ENCODE measurements at places on chromosomes 7 and 10.

DNA sequence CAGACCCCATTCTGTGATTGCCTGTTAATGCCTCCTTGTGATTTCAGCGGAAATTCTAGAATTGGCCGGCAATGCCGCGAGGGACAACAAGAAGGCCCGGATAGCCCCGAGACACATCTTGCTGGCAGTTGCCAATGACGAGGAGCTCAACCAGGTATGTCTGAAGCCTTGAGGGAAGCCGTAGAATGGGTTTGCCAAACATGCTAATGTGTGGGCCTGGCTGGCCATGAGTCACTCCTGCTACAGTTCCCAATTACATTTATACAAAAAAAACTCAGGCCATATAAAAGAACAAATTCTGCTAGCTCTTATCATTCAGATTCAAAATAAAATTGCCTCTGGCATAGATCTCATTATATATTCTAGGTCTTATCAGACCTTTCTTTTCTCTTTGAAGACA is 37.4 kb downstream of the MACROH2A2 start:
- DNase-seq: no peak

DNA sequence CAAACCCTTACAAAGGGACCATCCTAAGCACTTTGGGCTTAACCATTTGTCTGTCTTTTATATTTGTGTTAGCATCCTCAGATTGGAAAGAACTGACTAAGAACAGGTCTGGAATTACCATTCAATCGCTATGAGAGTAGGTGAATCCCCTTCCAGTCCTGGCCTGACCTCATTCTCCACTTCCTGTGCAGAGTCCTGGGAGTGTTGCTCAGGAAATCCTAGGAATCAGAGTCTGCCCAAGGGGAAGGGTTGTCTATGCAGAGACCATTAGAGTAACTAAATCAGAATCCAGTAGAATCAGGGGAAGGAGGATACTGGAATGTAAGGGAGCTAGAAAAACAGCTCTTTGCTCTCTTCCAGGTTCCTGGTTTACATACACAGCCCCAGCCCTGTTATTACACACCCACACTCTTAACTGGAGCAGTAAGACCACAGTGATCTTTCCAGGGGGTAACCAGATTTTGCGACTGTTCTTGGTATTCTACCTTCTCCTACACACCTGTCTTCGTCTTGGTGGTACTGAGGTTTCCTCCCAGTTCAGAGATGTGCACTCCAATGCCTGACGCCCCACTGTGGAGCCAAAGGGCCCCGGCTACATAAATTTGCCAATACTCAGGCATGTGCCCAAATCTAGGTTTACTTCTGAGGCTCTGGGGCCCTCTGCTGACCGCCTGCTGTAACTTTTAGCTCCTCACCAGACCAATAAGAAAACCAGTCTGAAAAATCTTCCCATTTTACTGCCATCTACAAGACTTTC is 103.7 kb downstream of the RNF216 start:
- no peak for DNase-seq

DNA sequence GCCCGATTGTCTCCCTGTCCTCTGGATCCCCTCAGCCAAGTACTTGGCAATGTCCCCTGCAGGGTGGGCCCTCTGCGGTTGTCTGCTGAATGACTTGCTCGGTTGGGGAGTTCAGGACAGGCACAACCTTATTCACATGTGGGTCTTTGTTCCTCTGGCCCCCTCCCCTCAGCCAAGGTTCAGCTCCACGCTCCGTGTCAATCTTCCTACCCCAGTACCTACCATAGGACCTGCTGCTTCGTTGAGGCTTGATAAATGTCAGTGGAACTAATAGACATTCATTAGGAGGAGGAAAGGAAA is 7.1 kb downstream of the CPA5 start:
- no peak for DNase-seq

DNA sequence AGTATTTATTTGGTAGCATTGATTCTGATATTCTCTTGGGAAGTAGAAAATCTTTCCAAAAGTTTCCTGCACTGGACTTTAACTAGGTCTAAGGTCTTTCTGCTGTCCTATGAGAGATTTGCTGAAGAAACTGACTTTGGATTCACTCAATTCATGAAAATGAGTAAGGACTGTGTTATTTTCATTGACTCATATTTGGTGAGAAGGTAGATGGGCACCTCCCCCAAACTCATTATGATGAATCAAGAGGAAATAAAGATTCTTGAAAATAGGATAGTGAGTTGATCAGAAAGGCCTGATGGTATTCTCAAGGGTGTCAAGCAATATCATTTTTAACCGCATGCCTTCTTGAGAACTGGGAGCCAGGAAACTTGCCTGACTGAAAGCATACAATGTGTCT is 110.3 kb downstream of the RNF133 start:
- DNase-seq: peak; percentile 15

DNA sequence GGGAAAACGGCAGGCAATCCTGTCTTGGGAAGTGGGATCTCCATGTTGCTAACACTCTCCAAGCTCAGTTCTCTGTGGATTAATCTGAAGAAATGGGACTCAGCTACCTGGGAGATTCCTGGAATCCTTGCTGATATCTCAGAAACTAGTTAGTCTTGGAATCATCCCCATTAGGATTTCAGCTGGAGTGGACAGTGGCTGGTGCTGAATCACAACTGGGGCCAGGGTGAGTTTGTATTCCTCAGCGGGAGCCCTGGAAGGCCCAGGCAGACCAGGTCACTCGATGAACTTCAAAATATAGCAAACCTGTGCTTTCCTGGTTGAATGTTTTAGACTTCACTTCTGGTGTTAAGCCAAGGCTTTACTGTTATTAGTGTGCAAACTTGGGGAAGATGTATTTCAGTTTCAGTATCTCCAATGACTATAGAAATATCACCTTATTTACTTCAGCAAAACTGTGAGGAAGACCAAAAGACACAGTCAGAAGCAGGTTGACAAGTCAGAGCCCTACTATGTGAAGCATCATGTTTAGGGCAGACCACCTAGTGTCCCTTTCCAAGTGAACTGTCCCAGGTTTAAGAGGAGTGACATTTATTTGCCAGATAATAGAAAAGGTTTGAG is 126.1 kb downstream of the AOAH start:
- DNase-seq: no peak

- no peak for DNase-seq
These were observed 149.1 kb downstream of the KIAA1217 start for GRCh38 chr10:24358022-24358421.

DNA sequence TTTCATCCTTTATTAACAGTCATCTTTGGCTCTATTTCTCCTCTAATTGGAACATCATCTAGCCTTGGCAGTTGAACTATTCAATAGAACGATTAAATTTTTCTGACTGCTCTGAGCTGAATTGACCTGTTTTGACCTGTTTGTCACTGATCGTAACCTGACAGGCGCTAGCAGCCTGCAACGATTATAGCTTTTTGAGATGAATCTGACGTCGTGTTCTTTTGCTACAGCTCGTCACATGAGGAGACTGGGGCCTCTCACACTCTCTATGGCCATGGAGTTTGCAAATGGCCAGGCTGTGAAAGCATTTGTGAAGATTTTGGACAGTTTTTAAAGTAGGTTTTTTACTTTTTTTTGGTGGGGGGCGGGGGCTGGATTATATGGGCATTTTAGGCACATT is 229.8 kb downstream of the FOXP2 start:
- DNase-seq: no peak

DNA sequence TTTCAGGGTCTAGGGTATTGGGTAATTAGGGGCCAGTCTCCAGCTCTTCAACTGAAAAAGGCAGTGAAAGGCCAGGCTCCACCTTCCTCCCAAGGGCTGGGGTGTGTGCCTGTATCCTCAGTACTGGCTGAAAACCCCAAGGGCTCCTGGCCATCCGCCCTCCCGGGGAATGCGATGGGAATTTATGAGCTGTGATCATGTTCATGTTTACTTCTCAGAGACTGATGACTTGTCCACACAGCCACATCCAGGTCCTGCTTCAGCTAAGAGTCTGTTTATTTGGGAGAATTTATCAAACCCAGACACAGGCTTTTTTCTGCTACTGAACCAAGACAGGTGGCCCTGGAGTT is 91.7 kb downstream of the CCDC3 start:
- no peak for DNase-seq

DNA sequence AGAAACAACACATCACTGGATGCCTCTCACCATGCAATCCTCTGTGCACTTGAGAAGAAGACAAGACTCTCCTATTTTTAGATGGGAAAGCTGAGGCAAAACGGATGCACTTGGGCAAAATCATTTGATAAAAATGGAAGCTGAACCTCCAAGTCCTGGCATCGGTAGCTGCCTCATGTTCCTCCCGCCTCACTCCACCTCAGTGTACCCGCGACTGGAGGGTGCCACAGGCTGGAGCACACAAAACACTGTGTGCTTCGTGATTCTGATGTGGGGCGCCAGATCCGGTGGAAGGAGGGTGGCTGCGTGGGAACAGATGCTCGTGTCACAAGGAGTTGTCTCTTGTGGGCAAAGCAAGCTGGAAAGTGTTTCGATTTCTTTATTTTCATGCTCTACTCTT is 41.3 kb downstream of the TAS2R41 start:
- DNase-seq: no peak
